ENCODE measurements at places on chromosomes 6 and 20. TPM values are rescaled to one million over a fixed set of nuclear protein-coding genes. Genes with fewer than 3 reads are reported as not detected.

DNA sequence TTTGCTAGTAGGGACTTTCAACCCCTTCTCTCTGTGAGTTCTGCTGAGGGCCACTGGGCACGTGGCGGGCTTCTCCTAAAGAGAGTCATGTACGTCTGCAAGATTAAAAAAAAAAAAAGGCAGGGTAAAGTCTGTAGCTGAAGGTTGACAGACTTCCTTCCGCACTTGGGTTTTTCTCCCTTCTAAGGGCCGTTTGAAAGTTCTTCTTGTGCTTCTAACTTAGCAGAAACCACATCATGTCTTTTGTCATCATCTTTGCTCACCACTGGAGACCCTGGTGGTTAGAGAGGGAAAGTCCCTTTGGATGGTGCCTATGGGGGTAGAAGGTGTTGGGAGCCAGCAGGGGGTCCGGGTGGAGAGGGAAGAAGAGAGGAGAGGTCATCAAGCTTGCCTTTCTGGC, 31.4 kb downstream of the PRDM1 start:
- no peak for DNase-seq

The ANKRD66 gene
- not detected for total RNA-seq

The RNF144B gene
- total RNA-seq = 52.3 TPM

DNA sequence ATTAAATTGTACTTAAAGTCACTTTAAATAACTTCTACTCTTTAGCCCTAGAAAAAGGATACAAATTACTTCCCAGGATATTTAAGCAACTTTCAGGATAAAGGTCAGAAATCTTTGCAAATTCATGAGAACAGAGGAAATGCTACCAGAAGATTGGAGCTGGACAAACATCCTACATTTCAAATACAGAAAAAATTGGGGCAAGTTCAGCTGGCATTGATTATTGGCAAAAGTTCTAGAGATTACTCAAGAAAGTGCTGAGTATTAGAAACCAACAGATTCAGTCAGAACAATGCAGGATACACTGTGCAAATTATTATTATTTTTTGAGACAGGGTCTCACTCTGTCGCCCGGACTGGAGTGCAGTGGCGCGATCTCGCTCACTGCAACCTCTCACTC, 6.0 kb downstream of the SLC22A23 start:
- DNase-seq = no peak

GRCh38 chr6:72564231-72564630, 57.6 kb upstream of the KCNQ5 start:
- DNase-seq = no peak

The SAMD10 gene
- total RNA-seq = not detected

- DNase-seq = no peak
Observed at GRCh38 chr6:56356426-56356825, 109.0 kb upstream of the COL21A1 start.

DNA sequence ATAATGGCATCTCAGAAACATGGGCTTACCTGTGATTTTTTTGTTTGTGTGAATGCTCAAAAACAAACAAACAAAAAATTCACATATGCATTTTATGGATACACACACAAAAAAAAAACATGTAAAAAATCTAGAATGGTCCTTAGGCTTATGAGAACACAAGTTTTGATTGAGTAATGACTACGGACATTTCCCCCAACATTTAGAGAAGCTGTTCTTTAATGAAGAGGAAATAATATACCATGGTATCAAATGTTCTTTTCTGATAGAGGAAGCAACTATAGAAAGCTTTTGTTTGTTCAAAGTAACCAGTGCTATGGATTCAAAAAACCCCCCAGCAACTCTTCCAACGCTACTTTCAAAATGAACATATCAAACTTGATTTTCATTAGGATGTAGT, 8.6 kb upstream of the CALHM6 start:
- DNase-seq = no peak

The TCP11 gene
- total RNA-seq = 0.43 TPM

GRCh38 chr6:152087096-152087495, 279.6 kb downstream of the ESR1 start:
- no peak for DNase-seq

GRCh38 chr20:55586610-55587009, 418.7 kb downstream of the CBLN4 start:
- no peak for DNase-seq

DNA sequence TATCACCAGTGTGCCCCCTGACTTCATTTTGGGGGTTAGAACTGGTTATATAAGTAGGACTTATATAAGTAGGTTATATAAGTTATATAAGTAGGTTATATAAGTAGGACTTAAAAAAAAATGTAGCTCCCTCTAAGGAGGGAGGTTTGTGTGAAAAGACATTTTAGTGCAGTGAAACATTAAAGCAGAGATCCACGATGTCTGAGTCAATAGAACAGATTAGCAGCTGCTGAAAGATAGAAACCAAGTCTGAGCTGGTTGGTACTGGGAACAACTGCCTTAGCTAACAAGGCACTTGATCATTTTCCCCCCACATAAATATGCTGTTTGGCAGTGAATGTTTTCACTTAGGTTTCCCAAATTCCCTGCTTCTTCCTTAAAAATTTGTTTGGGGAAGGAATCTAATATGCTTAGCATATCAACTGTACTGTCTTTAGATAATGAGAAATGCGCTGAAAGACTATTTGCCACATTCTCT, 2.1 kb upstream of the RPS12 start:
- DNase-seq = no peak

- DNase-seq = no peak
Observed at GRCh38 chr6:84731901-84732300, 32.5 kb downstream of the TBX18 start.

The OPRM1 gene
- not detected for total RNA-seq

- DNase-seq = no peak
Observed at GRCh38 chr6:93418033-93418407, 1.3 kb downstream of the EPHA7 start.

The TMEM217 gene
- total RNA-seq = not detected

The SMLR1 gene
- not detected for total RNA-seq

DNA sequence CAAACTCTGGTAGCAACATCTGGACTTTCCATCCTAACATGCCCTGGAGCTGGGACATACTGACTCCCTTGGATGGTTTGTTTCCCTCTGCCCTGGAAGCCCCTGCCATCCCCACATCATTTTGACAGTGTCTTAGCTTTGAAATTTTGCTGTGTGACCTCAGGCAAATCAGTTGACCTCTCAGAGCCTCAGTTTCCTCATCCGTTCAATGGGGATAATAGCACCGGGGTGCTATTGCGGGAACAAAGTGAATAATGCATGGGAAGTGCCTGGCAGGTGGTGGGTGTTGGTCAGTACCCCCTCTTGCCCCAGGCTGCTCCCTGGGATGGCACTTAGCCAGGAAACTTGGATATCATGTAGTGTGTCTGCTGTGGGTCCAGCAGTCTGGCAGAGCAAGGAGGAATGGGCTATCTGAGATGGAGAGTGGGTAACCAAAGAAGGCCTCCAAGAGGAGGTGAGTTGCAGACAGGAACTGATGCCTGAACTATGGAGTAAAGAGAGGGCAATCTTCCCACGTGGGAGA, 88.6 kb downstream of the MRPL14 start:
- DNase-seq = no peak

DNA sequence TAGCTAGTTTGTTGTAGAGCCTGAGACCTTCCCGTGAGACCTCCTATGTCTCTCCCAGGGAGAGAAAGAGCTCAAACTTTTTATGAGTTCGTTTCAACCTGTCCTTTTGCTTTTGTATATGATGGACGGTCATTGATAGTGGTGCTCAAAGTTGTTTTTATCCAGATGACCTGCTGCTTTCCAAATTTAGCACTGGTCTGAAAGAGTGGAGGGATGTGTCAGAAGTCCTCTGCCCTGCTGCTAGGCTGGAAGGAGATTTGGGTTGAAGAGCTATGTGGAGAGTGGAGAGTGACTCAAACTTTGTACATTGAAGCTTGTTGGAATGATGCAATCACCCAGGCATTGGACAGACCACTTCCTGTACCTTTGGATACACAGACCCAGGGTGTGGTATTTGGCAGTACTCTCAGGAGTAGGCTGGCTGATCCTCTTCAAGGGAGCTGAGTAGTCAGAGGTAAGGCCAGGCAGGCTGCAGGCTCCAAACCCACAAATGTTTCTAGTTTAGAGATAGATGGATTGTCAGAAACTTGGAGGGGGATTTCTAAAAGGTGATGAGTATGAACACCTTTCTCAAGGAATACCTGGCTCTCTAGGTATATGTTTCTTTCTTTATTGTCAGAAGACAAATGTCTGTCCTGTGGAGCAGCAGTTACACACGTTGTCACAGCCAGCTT, 49.4 kb upstream of the RREB1 start:
- DNase-seq = no peak

- no peak for DNase-seq
Observed at GRCh38 chr20:38252292-38253288, 7.9 kb downstream of the KIAA1755 start.

- DNase-seq = no peak
Observed at GRCh38 chr20:8664778-8665177, 404.1 kb upstream of the PLCB4 start.

- no peak for DNase-seq
Observed at GRCh38 chr6:137811916-137812553, 55.0 kb upstream of the TNFAIP3 start.

The HNF4A gene
- total RNA-seq = not detected

GRCh38 chr6:36800223-36801076, 38.8 kb downstream of the CPNE5 start:
- DNase-seq = no peak

DNA sequence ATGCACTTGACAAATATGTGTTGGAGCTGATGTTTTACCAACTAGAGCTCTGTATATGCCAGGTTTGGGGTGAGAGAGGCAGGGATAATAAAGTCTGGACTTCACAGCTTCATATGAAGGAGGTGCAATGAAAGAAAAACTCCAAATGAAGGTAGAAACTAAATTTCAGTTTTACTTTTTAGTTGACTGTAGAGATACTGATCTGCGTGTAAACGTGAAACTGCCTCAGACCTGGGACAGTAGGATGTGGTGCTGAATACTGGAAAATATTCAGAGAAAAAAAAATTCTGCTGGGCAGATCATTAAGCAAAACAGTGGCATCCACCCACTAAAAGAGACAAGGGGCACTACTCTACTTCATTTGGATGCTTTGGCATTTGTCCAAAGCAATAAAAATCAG, 94.5 kb downstream of the BACH2 start:
- no peak for DNase-seq

DNA sequence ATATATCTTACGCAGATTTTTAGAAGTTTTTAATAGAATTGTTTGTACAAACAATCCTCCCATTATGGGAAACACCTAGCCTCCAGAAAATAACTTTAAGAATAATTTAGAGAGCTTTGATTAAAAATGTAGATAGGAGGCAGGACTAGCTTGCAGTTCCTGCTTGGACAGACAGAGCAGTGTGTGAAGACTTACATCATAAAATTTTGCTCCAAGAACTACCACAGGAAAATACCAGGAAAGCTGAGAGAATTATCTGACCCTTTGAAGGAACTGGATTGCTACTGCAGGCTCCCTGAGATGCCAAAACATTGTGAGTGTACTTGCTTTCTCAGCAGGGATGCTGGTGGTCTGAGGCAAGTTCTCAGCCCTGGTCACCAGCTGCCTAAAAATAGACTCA, 64.2 kb downstream of the EYS start:
- no peak for DNase-seq

- no peak for DNase-seq
Observed at GRCh38 chr20:37259865-37260264, 1.7 kb downstream of the GHRH start.

GRCh38 chr6:6812427-6812826, 223.9 kb downstream of the LY86 start:
- DNase-seq = no peak

The TFAP2A gene
- 0.21 TPM for total RNA-seq

The PRPH2 gene
- 0.11 TPM for total RNA-seq

- DNase-seq = peak; percentile 63
Observed at GRCh38 chr6:35087361-35088280, 53.5 kb downstream of the TCP11 start.

GRCh38 chr6:34095136-34095505, 50.8 kb downstream of the GRM4 start:
- no peak for DNase-seq

- no peak for DNase-seq
Observed at GRCh38 chr20:45176526-45177267, 2.0 kb downstream of the PI3 start.

The TRDN gene
- not detected for total RNA-seq

- DNase-seq = no peak
Observed at GRCh38 chr6:49269190-49269589, 193.9 kb downstream of the MMUT start.

GRCh38 chr6:1153696-1154245, 158.1 kb upstream of the FOXQ1 start:
- no peak for DNase-seq

DNA sequence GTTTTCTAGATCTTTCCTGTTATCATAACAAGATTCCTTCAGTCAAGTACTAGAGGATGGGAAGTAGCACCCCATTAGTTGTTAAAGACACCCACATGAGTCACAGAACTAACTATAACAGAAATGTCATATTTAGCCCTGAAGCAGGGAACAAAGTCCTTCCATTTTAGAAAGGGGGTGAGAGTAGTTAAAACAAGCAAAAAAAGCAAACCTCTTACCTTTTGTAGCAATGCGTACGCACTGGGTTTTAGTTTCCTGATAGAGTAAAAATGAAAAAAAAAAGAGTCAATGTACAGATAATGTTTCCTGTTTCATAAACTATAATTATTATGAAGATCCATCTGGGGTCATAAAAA, 163.7 kb upstream of the THEMIS start:
- DNase-seq = no peak

- no peak for DNase-seq
Observed at GRCh38 chr20:19823971-19824370, 65.9 kb downstream of the RIN2 start.

The ZNF322 gene
- 12.3 TPM for total RNA-seq

- DNase-seq = peak; percentile 88
Observed at GRCh38 chr6:7723041-7723447, 2.9 kb upstream of the BMP6 start.

DNA sequence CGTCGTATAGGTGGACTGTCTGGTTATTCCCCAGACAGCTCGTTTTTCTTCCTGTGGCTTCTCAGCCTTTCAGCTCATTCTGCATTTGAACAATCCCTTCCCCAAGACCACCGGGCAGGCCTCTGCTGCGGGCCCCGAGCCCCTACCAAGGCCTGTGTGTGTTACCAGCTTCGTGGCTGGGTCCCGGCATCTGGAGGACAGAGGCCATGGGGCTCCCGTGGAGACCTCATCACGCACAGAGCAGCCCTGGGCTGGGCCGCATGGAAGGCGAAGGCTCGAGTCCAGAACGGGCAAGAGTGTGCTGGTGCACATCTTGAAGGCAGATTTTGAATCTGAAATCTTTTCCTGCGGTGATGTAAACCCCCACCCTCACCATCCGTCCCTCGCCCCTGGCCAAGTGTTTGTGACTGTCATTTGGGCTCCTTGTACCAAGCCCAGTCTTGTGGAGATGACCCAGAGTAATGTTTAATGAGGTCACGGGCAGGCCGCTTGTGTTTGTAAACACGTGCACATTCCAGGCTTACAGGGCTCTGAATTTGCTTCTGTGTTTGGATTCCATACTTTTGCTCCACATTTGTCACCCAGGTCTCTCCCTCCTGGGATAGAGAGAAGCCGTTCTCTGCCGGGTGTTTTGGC, 119.6 kb downstream of the CDH4 start:
- no peak for DNase-seq

- no peak for DNase-seq
Observed at GRCh38 chr20:25470045-25470444, 62.6 kb downstream of the GINS1 start.

The IP6K3 gene
- total RNA-seq = not detected
